ENCODE measurements at places on chromosomes 13 and 19.

GRCh38 chr19:17803264-17803896 lies 8.4 kb downstream of the B3GNT3 start:
- DNase-seq, result no peak

GRCh38 chr13:76822698-76823267 lies 63.4 kb downstream of the KCTD12 start:
- DNase-seq, result no peak

DNA sequence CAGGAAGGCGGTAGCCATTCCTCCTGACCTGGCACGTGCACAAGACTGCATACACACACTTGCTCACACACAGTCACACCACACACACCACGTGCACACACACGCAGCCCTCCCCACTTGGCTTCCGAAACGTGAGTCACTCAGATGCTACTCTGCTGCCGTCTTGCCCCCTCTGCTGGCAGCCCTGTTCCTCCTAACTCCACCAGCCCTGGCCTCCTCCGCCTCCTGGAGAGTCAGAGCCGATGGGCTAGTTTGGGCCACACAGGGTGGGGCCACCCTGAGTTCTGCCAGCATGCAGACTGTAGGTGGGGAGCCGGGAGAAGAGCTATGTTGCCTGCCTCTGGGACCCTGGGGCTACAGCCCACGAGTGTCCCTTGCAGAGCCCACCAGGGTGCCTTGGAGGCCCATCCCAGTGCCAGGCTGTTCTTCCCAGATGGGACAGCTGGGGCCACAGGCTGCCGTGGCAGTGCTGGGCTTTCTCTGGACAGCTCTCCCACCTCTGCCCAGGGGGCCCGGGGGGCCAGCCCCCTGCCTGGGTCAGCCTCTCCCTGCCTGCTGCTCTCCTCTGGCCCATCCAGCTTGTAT lies 12.1 kb downstream of the PIN1 start:
- no peak for DNase-seq

- no peak for DNase-seq
Observed at GRCh38 chr19:3760871-3761361, 576 bp downstream of the APBA3 start.

DNA sequence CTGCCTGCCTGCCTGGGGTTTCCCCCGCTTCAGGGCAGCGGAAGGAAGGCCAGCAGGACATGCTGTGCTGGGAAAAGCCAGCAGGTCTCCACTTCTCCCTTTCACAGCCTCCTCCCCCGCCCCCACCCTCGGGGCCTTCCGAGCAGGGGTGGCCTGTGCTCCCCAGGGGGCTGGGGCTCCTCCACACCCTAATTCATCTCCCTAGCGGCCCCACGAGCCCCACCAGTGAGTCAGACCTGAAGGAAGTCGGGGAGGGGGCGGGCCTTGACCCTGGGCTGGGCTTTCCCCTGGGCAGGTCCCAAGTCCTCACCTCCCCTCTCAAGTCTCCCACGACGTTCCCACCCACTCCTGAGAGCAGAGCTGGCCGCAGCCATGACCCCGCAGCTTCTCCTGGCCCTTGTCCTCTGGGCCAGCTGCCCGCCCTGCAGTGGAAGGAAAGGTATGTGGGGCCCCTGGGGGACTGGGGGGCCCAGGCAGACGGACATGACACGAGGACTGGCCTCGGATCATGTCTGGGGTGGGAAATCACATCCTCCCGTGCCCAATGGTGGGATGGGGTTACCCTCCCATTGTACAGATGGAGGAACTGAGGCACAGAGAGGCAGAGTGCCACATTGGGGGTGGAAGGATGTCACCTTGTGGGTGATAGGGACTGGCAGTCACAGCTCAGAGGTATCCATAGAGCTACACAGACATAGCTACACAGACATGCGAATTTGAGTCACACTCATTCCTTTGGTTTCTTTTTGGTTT lies at the start of gene EBI3:
Gene EBI3 (plus strand): TSS at position 345 of the 753 bp plus-strand sequence. CDS start 28 bp downstream, at position 373.
- DNase-seq, result no peak

DNA sequence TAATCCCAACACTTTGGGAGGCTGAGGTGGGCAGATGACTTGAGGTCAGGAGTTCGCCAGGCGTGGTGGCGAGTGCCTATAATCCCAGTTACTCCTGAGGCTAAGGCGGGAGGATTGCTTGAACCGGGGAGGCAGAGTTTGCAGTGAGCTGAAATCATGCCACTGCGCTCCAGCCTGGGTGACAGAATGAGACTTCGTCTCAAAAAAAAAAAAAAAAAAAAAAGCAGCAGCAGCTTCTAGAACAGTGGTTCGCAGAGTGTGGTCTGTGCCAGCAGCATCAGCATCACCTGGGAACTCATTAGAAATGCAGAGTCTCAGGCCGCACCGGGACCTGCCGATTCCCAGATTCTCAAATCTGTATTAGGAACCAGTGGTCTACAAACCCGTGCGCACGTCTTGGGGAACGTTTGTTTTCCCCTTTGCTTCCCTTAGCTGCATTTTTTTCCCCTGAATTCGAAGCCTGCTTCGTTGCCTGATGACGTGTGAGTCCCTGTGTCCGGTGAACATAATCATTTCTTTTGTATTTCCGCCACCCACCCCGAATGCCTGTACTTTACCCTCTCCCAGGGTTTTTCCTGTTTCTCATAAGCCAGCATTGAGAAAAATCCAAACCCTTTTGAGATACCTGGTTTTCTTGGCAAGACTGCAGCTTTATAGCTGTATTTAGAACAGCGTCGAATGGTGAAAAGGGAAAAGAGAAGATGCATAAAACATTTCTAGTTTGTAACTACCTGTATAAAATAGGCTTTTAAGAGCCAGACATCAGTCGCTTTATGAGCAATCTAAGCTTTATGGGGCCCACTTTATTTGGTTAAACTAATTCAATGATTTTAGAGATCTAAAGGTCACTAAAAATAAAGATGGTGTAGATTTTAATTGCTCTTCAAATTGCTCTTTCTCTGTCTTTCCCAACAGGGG lies 49.8 kb downstream of the BICRA start:
- no peak for DNase-seq

DNA sequence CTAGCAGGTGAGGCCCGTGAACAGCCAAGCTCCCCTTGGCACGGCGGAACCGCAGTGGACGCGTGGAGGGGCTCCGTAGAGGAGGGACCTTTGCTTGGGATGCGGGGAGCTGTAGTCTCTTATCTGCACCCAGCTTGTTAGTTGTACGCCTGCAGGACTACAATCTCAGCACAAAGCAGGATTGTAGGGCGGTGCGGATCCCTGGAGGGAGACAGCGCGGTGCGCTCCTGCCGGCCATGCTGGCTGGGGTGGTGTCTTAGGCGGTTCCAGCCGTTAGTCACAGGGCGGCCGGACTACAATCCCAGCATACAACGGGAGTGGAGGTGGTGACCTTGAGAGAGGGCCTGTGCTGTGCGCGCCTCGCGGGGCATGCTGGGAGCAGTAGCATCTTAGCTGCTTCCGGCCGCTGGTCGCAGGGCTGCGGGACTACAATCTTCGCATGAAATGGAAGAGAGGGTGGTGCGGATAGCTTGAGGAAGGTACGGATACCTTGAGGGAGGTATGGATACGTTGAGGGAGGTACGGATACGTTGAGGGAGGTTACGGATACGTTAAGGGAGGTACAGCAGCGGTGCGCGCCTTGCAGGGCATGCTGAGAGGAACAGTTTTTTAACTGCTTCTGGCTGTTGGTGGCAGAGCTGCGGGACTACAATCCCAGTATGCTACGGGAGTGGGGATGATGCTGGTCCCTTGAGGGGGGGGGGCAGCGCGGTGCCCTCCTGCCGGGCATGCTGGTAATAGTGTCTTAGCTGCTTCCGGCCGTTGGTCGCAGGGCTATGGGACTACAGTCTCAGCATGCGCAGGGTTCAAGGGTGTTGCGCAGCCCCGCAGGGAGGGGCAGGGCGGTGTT lies 1419.1 kb downstream of the UQCRFS1 start:
- peak; percentile 93 for DNase-seq
